ENCODE measurements at places on chromosomes 12 and 14.

DNA sequence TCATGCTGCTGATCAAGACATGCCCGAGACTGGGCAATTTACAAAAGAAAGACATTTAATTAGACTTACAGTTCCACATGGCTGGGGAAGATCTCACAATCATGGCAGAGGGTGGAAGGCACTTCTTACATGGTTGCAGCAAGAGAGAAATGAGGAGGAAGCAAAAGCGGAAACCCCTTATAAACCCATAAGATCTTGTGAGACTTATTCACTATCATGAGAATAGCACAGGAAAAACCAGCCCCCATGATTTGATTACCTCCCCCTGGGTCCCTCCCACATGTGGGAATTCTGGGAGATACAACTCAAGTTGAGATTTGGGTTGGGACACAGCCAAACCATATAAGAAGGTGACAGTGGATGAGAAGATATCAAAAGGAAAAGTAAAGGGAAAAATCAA is 78.4 kb downstream of the CATSPERB start:
- no peak for DNase-seq

GRCh38 chr12:108914121-108914531 is 34.2 kb downstream of the DAO start:
- DNase-seq: no peak

GRCh38 chr12:50934981-50935807 is 17.1 kb upstream of the HIGD1C start:
- DNase-seq: no peak

GRCh38 chr12:113098441-113099028 is 37.0 kb downstream of the RASAL1 start:
- peak; percentile 96 for DNase-seq

DNA sequence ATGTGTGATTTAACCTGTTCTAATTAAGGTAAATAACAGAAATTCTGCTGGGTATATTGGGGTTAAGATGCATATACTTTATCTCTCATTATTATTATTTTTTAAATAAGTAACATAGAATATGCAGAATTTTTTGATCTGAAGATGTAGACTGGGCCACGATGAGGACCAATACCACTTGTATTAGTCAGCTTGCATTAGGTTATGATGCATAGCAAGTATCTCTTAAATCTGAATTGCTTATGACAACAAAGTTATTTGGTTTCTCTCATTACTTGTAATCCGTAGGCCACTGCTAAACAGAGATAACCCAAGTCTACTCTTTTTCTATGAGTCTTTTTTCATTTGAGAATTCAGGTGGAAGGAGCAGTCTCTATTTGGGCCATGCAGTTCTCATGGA is 145.5 kb upstream of the NOVA1 start:
- no peak for DNase-seq

- DNase-seq: no peak
Observed at GRCh38 chr12:57404966-57405640, 25.7 kb downstream of the R3HDM2 start.

GRCh38 chr12:124428136-124428791 is 133.4 kb downstream of the RFLNA start:
- no peak for DNase-seq

DNA sequence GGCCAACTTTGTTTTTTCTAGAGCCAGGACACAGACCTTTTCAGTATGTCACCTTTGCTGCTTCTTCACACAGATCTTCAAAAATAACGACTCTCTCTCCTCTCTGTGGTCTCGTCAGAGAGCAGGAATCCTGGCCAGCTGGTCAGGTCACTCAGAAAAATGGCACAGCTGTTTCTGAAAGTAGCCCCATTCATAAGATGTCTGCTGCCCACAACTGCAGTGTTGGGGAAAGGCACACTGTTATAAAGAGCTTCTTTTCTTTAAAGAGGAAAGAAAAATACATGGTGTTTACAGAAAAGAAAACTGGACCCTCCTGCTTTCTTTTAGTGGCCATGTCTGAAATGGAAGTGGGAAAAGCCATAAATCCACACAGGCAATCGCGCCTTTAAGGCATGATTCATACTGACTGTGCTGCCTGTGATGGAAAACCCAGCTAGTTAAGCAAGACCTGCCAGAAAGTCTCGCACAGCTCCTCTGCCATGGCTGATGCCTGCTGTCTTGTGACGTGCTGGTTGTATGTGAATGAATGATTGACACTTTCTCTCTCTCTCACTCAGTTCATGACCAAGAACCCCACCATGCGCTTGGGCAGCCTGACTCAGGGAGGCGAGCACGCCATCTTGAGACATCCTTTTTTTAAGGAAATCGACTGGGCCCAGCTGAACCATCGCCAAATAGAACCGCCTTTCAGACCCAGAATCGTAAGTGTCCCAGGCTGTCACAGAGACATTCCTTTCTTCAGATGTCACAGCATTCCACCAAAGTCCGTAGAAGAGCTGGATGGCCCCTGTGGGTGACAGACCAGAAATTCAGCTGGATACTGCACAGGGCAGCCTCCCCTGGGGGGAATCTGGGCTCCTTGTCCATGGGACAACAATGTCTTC is 147.9 kb upstream of the HIF1A start:
- no peak for DNase-seq

- no peak for DNase-seq
Observed at GRCh38 chr12:18922851-18923250, 184.9 kb downstream of the CAPZA3 start.

All from ACHN (cell line).